ENCODE measurements at places on chromosomes 6 and 20. TPM values are rescaled to one million over a fixed set of nuclear protein-coding genes. Genes with fewer than 3 reads are reported as not detected.

The PPP1R11 gene
- 16.7 TPM for total RNA-seq

The HTR1B gene
- total RNA-seq, result under 0.01 TPM

The GMPR gene
- total RNA-seq, result 6.7 TPM

The TMEM74B gene
- total RNA-seq, result not detected

The HS3ST5 gene
- not detected for total RNA-seq

The ERVFRD-1 gene
- total RNA-seq, result not detected

The PTK6 gene
- not detected for total RNA-seq

The RAET1L gene
- total RNA-seq, result not detected

The PPP1R14C gene
- not detected for total RNA-seq

The HLA-DQA1 gene
- total RNA-seq, result not detected

The PNPLA1 gene
- total RNA-seq, result not detected

The OXT gene
- total RNA-seq, result not detected

Data from IMR-90 (cell line).